ENCODE measurements at places on chromosomes 16 and 17. TPM values are rescaled to one million over a fixed set of nuclear protein-coding genes. Genes with fewer than 3 reads are reported as not detected.
A peak's percentile ranks its signal among the peaks of the same experiment; 100 is the strongest.

- DNase-seq: no peak
Observed at GRCh38 chr16:82560805-82561325, 65.9 kb upstream of the CDH13 start.

DNA sequence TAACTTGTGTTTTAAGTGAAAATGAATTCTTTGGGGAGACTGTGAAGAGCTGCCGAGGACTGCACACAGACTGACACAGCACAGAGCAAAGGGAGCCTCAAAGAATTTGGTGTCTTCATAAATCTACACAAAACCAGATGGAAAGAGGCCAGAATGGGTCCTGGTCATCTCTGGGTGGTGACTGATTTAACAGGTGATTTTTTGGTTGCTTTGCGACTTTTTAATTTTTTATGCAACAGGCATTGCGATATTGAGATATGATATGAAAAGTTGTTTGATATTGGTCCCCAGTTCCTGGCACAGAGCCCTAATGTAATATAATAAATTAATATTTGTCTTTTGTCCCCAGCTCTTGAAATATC lies 12.6 kb upstream of the EIF1 start:
- no peak for DNase-seq

GJD3 gene
- 2.0 TPM for total RNA-seq

GRCh38 chr17:81821603-81822311 lies 11.3 kb downstream of the MCRIP1 start:
- DNase-seq: peak; percentile 87

GRCh38 chr16:6629110-6629509 lies 703.5 kb upstream of the RBFOX1 start:
- DNase-seq: no peak

BTBD17 gene
- total RNA-seq: not detected

DNA sequence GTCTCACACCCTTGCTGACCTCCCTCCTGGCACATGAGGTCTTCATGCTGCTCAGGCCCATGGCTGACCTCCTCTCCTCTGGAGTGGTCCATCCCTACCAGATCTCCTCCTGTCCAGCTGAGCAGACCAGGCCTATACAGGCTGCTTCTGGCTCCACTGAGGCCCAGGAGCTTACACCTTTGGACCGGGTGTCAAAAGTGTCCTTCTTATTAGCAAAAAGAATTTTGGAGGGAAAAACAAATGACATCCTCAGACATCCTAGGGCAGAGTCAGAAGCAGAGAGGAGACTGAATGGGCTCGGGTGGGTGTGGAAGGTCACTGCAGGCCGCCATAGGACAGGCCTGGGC lies 38.1 kb downstream of the WSB1 start:
- DNase-seq: no peak

DNA sequence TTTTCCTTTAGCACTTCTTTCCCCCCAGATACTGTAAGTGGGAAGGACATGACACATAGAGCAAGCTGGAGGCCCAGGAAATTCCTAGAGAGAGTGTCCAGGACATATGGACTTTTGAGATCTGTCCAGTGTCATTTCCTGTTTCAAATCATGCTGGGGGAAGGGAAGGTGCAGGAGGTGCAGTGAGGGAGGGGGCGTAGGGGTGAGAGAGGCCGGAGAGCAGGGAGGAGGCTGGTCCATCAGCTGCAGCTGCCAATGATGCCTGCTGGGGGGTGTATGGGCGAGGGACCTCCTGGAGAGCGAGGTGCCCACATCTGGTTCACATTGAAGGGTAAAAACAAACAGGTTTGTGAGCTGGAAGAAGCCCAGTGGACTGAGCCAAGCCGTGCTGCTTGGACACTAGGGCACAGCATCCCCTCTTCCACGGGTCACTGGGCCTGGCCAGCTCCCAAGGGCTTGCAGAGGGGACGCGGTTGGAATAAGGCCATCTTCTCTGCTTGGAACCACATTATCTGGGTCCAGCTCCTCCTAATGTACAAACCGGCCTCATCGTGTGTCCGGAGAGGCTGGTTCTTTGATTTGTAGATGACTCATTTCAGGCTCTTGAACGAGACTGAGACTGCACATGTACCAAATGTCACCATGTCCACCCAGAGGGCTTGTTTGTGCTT lies 70.4 kb upstream of the SMURF2 start:
- DNase-seq: no peak

DNA sequence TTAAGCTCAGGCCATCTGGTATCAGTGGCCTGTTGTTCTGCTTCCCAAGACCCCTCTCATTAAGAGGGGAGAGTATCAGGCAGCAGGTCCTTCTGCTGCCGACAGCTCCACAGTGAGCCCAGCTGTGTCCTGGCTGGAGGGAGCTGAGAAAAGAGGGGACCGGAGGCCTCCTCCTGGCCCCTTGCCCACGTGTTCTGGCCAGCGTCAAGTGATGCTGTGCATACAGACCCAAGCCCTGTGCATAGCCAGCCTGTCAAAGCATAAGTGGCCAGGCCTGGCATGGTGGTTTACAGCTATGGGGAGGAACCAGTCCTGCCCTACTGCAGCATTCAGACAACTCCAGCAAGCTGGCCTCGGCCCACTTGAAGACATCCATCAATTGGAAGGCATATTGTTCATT lies 48.0 kb downstream of the ABCC6 start:
- DNase-seq: no peak

- no peak for DNase-seq
Observed at GRCh38 chr17:39443326-39443725, 7.7 kb downstream of the MED1 start.

DNA sequence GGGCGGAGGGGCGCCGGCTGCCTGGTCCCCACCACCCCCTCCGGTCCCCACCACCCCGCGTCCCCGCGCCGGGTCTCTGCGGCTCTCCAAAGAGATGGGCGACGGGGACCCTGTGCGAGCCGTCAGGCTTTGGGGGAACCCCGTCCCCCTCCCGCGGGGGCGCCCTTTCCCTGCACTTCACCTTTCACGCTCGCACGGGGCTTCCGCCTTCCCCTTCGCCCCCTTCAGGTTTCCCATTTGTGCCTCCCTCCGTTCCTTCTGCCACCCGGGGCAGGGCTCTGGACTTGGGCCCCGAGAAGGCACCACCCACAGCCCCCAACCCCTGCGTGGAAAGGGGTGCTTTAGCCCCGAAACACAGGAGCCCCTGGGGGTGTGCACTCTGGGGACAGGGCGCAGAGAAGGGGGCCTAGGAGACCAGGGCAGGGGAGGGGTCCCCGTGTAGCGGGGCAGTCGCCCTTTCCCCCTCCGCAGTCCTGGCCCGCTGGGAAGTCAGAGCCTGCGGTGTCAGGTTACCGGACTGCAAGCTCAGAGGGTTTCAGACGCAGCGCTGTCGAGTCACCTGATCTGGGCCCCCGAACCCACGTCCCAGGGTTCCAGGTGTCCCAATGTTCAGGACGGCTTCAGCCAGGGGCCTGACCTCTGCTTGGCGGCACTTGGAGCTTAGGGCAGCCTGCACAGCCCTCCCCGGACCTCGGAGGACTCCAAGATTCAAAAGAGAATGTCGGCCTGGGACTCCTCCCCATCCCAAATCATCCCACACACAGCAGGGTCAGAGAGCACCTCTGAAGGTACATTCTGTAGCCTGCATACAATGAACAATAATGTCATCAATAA lies 6.7 kb upstream of the CCDC92B start:
- no peak for DNase-seq

EVPLL gene
- total RNA-seq: 2.1 TPM

GRCh38 chr17:81127526-81128177 lies 37.7 kb upstream of the PVALEF start:
- DNase-seq: no peak

DNA sequence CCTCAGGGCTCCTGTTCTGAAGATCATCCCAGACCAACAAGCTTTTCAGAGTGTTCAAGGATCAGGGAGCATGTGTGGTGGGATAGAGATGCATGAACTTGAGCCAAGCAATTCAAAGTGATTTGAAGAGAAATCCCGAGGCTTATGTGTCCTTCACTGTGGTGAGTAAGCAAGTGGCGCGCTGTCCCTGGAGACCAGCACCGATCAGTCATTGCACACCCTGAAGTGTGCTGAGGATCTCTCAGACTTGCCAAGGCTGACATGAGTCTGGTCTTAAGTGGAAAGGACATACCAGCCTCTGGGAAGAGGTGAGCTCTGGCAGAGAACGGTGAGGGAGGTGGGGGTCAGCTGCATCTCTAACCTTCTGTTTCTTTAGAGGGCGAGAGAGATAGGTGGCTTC lies 43.8 kb upstream of the CDH13 start:
- no peak for DNase-seq

LGALS9 gene
- total RNA-seq: 80.7 TPM

KCNH4 gene
- 0.99 TPM for total RNA-seq

GRCh38 chr16:29815032-29815721 lies 775 bp upstream of the PAGR1 start:
- DNase-seq: peak; percentile 63

DNA sequence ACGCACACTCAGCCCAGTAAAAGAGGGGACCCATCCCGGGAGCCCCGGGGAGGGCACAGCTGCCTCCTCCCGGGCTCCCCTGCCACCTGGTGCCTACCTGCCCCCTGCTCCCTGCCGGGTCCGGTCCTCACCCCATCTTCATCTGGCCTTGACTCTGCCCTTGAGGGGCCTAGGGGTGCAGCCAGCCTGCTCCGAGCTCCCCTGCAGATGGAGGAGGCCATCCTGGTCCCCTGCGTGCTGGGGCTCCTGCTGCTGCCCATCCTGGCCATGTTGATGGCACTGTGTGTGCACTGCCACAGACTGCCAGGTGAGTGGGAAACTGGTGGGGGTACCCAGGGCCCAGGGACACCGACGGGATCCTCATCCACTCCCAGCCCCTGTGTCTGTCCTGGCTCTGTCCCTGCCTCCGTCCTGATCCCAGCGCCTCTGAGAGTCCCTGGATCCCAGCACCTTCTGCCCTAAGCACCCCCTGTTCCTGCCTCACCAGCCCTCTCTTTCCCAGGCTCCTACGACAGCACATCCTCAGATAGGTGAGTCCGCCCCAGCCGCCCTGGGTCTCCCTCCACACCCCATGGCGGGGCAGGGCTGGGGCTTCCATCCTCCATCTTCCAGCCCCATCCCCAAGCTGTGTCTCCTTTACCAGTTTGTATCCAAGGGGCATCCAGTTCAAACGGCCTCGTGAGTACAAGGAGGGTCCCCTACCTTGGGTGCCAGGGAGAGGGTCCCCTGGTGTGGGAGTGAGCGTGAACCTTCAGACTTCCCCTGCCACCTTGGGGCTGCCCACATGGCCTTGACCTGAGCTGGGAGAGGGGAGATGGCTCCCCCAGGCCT lies 574 bp downstream of the LAT start:
- no peak for DNase-seq

DNA sequence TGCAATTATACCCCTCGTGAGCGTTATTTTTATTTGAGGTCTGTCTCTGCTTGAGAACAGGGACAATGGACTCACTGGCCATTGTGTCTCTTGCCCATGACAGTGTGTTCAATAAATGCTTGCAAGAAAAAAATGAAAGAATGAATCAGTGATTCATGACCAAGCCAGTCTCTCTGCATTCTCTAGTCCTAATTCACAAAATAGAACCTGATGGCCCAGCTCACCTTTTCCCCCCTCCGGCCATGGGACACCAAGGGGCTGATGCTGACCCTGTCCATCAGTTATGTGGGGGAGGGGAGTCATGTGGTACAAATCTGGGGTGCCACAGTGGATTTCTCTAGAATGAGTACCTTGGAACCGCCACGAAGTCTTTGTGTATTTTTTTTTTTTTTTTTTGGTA lies 38.2 kb downstream of the CCDC42 start:
- DNase-seq: no peak

- DNase-seq: no peak
Observed at GRCh38 chr16:66306366-66307150, 59.9 kb upstream of the CDH5 start.

- peak; percentile 29 for DNase-seq
Observed at GRCh38 chr17:79624718-79625478, 14.0 kb upstream of the RBFOX3 start.

DNA sequence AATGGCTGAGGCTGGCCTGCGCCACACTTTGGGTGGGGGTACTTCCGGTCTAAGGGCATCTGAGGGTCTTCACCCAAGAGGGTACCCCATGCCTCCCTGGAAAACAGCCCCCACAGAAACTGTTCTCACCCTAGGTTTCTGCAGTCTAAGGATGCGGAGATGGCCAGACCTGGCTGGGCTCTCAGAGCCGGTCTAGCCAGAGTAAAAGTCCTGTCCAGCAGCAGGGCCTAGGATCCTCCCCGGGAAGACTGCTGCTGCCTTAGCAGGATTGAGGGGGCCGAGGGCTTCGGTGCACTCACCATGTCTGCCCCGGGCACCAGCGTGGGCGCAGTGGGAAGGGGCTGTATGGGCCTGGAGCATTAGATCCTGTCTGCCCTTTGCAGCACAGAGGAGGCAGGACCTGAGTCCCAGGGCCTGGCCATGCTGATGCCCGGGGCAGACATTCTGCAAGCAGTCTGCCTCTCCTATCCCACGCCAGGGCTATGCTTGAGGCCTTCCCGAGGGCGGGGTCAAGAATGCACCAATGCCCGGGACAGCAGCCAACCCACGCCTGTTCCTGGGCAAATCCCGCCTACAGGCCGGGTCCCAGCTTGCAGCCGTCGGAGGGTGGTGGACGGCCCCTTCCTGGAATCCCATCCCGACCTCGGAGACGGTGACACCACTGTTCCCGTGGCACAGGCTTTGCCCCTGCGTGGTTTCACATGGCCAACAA lies 54.7 kb downstream of the CBFA2T3 start:
- DNase-seq: peak; percentile 81

CDRT4 gene
- total RNA-seq: 25.4 TPM

GUCY2D gene
- 0.81 TPM for total RNA-seq

GRCh38 chr16:17364319-17365210 lies 106.2 kb downstream of the XYLT1 start:
- DNase-seq: no peak

GRCh38 chr16:26724189-26724588 lies 342.5 kb upstream of the C16orf82 start:
- DNase-seq: no peak

- no peak for DNase-seq
Observed at GRCh38 chr17:72407931-72408330, 287.1 kb downstream of the SOX9 start.

DNA sequence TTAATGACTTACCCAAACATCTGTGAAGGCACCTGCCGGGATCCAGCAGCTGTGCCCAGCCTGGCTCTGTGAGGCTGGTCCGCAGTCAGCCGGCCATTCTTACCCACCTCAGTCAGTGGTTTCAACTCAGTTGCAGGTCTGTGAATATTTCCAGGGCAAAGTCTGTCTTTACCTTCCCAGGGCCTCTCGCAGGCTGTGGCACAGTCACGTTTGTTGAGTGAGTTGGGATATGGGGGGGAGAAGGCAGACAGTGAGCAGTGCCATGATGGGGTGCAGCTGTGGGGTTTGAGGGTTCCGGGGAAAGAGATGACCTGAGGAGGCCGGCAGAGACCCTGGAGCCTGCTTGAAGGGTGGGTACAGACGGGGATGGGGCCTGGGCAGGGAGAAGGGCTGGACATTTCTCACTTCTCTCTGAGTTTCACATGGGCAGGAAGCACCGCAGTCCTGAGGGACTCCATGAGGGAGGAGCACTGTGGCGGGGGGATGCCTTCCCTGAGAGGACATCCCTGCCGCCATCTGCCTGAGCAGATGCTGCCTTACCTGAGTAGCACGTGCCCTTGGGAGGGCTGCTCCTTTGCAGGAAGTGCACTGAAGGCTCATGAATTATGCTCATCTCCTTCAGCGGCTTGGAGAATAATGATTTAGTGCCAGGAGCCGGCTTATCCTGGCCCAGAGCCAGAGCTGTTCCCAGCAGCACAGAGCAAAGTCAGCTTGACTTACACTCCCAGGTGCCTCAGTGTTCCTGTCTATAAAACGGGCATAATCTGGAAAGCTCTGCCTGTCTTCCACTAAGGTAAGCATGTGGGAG lies 48.1 kb downstream of the KSR1 start:
- no peak for DNase-seq

MYH2 gene
- 0.78 TPM for total RNA-seq

CKLF gene
- total RNA-seq: 34.0 TPM

TBC1D16 gene
- 37.0 TPM for total RNA-seq
